ENCODE measurements at places on chromosomes 1 and 21.

GRCh38 chr1:40162753-40163441 is 1.7 kb downstream of the RLF start:
- DNase-seq: no peak

GRCh38 chr1:111743679-111744101 is 4.5 kb upstream of the INKA2 start:
- no peak for DNase-seq

GRCh38 chr1:31651089-31651420 is 6.4 kb upstream of the PEF1 start:
- no peak for DNase-seq

DNA sequence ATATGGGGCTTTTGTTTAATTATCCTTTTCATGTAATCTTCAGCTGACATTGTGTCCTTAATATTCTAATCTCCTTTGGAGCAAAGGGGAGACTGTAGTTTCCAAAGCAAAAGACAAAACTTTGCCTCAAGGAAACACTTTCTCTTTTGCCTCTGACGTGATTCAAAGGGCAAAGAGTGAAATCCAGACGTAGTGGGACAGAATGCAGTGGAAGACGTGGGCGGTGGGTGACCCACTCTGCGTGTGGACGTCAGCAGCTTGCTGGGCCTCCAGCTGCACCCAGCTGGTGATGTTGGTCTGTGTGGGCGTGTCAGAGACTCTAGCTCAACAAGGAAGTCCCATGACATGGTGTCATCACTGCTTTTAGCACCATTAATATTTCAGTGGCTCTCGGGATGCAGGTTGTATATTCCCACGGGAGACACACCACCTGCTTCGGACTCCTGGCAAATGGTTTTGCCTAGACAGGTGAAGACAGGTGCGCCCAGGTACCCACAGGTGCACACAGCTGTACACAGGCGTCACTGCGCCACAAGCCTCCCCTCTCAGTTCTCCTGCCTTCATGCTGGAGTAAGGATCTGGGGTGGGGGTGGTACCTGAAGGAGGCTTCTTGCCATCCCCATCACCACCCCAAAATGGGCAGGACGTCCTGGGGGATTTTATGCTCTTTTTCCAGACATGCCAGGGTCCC is 292.1 kb upstream of the VAMP3 start:
- no peak for DNase-seq

GRCh38 chr1:79204779-79205479 is 198.4 kb upstream of the ADGRL4 start:
- DNase-seq: no peak

DNA sequence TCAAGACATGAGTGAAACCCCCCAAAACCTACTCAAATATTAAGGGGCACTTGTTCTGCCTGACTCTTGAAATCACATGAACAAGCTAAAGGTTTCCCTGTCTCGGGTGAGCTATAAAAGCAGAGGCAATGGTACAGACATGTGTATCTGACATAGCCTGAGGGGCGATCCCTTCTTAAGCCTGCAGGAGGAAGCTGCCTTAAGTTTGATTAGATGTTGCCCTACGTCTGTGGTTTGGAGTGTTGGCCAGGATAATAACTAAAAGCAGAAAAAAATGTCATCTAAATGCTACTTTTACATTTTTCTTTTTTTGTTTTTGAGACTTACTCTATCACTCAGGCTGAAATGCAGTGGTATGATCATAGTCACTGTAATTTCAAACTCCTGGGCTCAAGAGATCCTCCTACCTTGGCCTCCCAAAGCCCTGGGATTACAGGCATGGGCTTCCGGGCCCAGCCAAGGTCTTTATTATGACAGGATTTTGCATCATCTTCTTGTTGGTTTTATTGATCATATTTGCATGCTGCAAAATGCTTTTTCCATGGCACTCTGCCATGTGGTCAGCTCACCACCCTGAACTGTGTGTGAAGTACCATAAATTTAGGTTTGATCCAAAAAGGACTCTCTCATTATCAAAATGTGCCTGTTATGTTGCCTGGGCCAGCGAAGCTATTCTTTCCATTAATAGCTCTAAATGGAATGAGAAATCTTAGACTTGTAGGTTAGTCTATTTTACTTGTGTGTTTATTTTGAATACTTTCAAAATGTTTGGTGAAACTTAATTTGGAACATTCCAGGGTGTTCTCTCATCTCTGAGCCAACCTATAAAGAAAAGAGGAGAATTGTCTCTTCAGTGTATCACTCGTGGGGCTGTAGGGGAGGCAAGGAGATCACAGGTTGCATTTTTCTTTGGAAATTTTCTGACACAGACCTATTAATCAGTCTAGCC is 15.0 kb upstream of the HMGN1 start:
- no peak for DNase-seq

GRCh38 chr1:234701737-234702341 is 91.9 kb upstream of the IRF2BP2 start:
- DNase-seq: no peak

- DNase-seq: no peak
Observed at GRCh38 chr1:58884706-58885661, 101.1 kb upstream of the JUN start.

- no peak for DNase-seq
Observed at GRCh38 chr21:21297211-21297610, 299.0 kb downstream of the NCAM2 start.
